Activated T-cell treated with anti-CD3 and anti-CD28 coated beads, Interleukin-2, amount 50 U/mL, for 48 hours (primary cell): ENCODE measurements at places on chromosomes 3 and 15.

DNA sequence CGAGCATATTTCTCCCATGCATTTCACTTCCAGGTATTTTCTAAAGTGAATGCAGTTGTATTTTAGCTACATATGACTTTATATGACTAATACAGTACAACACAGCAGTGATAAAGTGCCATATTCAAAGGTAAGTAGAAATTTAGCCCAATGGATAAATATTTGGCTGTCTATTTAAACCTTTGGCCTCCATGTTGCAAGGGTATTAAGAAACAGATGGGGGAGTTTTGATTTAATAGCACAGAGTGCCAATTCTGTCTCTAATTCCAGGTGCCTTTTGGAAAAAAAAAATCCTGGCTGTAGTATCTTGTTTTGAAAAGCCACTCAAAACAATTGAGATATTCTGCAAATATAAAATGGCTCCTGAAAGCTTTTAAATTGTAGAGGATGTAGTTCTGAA lies 44.9 kb upstream of the SGO1 start:
- no peak for DNase-seq

DNA sequence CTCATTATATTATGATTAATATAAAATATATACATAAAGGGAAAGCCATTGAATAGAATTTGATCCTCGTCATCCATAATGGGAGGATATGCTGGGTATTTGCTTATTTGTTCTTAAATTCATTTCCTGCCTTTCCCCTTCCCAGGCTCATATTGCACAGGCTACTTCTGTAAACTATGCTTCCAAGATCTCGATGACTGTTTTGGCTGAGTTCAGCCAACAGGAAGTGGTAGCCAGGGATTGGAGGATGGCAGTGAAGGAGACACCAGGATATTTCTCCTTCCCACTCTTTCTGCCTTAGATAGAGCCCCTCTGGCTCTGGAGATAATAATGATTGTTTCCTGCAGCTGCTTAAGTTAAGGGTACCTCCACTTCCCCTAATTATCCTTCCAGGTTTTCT lies 44.3 kb upstream of the DYNC1LI1 start:
- no peak for DNase-seq

DNA sequence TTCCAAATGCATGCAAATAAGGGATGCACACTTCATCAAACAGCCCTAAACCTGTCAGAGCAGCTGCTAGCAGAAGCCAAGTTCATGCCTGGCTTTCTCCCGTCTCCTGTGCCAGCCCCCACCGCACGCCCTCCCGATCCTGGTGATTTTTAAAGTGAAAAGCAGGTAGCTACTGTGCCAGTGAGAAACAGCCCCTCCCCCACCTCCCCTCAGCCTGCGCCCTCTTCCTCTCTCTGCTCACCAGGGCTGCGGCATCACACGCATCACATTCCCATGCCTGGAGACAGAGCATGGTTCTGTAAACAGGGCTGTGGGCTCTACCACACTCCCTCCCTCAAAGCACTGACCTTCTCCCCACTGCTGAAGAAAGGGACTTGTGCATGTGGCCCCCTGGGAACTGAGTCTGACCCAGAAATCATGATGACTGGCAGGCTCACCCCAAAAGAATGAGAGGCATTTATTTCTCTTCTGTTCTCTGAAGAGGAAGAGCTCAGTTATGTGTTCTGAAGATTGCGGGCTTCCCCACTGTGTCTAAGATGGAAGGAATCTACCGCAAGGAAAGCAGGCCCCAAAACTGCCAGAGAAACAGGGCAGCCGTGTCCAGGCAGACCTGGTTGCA lies 14.5 kb upstream of the SLC6A1 start:
- no peak for DNase-seq

- DNase-seq, result no peak
These were observed 69.4 kb downstream of the B3GALNT1 start for GRCh38 chr3:161035711-161036110.

DNA sequence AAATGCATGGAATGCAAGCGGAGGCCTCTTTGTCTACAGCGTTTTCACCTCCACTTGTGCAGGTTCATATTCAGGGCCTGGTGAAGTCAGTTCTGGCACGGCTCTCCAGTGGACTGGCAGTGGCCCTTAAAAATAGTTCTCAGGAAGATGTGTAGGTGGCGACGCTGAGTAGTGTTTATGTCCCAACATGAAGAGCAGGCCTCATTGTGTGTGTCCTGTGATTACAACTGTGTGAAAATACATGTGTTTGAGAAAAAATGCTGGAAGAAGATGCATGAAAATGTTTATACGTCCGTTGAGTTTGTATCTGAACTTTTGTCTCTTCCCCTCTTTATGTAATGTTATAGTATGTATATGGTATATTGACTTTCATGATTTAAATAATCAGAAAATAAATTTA lies 7.2 kb downstream of the LIPC start:
- no peak for DNase-seq

DNA sequence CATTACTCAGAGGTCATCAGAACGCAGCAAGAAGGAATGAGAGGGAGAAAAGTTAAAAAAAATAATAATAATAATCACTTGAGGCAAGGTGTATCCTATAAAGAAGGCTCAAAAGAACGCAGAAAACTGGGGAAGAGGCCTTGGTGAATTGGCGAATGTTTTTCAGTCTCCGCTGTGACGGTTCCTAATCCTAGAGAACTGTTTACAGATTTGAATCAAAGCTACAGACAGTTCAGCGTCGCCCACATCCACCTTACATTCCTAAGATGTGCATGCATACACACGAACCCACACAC lies 634 bp downstream of the ZMAT3 start:
- DNase-seq, result no peak

DNA sequence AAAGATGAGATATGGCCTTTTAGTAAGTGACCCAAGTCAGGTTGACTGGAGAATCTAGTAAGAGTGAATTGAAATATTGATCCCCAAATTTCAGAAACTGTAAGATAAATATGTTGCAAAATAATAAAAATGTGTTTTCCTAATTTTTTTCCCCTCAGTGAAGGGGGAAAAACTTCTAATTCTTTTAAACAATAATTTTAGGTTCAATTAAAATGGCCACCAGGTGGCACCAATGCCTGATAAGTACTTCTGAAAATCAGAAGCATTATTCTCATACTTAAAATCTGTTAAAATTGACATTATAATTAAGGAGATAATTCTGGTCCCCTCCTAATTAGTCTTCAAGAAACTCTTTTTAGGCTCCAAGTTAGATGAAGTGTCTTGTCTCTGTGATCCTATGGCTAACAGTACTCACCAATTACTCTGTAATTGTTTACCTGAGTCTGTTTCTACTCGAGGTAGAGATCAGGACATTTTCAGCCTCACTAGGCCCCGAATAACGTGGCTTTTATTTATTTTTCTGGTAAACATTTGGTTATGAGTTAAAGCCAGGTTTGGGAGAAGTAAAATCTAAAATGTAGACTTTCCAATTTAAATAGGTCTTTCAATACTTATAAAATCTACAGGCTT lies 52.6 kb downstream of the NMD3 start:
- no peak for DNase-seq

- peak; percentile 41 for DNase-seq
These were observed 12.6 kb downstream of the PLCL2 start for GRCh38 chr3:16897254-16897926.

DNA sequence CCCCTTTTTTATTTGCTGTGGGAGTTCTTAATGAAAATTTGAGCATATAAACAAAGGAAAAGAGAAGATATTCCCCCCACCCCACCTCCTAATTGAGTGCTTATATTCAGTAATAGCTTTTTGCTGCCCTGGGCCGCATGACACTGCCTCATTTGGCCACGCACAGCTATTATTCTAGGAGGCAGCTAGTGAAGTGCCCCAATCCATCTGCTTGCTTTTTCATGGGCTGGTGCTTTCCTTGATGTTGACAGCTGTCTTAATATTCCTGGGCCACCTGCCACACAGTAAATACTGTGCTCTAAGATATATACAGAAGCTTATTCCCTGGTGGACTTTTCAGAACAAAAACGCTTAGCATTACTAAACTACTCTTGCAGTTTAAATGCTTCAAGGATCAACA lies 3.8 kb upstream of the CRYBG3 start:
- DNase-seq, result no peak

- DNase-seq, result no peak
These were observed 258.8 kb downstream of the PLOD2 start for GRCh38 chr3:145902166-145902565.

DNA sequence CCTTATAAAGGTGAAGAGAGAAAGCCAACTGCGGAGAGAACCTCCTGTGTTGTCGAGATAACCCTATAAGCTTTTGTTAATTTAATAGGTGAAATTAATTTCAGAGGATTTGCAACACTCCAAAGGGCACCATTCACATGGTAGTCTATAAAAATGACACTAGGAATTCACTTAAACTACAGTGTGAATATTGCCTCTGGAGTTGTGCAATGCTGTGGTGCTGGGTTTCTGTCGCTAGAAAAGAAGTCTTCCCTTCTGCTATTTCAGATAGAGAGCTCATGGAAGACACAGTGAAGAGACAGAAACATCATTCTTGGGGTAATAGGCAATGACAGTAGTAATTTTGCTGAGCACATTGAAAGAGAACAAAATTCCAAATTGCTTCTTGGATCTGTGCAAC lies 28.8 kb upstream of the PROK2 start:
- DNase-seq, result no peak

- no peak for DNase-seq
These were observed 208.1 kb downstream of the MINAR1 start for GRCh38 chr15:79640206-79640605.

- no peak for DNase-seq
These were observed 22.1 kb downstream of the SATB1 start for GRCh38 chr3:18403061-18403460.

DNA sequence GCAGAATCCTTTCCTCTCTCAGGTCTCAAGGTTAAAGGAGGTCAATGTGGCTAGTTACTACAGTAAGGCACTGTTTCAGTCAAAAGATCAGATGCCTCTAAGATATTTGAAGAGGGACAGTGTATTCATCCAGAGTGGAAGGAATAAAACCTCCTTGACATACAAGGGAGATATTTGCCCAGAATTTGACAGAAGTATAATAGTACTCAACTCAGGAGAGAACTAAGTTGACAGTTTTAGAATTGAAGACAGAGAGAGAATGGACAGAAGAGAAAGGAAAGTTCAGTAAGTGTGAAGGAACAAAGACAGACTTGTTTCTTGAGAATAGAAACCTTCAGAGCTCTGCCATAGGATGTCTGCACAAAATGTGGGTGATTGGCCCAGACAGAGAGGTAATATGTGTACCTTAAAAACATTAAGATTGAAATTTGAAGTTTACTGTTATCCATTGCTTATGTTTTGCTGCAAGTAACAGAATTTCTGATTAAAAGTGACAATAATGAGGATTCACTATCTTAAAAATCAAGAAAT lies 507.1 kb downstream of the IGSF11 start:
- no peak for DNase-seq

DNA sequence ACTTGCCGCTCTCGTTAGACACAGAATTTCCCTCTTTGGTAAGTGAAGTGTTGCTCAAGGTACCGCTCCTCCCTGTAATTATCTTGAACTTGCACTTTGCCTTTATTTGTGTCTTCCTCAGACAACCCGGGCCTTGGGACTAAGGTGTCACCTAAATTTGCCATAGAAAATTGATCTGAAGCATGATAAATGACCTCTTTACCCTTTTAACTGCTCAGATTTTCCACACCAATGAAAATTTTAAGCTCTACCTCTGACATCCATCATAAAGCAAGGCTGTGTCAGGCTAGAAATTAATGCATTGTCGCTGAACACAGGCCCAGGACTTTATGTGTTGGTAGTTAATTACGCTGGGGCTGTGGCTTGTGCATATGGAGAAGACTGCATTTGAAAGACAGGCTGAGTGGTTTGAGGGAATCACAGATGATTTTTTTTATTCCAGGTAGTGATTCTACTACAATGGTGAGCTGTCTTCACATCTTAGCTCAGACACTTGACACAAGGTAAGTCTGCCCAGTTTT lies 199.6 kb upstream of the CHRM5 start:
- DNase-seq, result no peak

DNA sequence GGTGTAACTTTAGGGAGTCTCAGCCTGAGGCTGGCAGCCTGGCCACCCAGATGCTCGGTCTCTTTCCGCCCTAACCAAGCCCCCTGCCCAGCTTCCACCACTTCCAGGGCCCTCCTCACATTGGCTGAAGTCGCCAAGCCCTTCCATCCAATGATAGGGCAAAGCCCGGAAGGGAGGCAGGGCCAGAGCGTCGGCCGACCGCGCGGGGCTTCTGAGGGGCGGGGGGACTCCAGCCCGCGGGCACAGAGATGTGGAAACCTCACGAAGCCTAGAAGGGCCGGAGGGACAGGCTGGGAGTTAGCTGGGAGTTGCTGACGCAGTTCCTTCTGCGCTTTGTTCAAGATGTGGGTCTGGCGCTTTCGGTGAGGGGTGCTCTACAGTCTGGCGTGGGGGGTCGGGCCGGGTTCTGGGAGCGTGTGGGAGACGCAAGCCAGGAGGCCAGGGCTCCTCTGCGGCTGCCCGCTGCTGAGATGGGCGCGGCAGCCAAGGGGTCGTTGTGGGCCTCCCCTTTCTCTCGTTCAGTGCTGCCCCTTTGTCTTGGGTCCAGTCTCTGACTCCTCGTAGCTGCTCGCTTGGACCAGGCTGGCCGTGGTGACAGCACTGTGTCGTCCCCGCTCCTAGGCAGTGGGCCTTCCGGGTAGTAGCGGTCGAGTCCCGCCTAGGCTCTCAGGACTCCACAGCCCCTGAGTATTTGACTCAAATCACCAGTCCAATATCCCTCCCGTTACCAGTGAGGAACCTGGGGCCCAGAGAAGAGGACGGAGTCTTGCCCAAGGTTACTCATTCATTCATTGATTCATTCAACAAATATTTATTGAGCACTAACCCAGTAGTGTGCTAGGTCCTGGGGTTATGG lies at the start of gene ZNF660:
Gene ZNF660, plus strand, starts transcription at position 319 of the 856 bp plus-strand sequence. CDS start 9,230 bp downstream, outside the sequence.
- DNase-seq, result no peak

DNA sequence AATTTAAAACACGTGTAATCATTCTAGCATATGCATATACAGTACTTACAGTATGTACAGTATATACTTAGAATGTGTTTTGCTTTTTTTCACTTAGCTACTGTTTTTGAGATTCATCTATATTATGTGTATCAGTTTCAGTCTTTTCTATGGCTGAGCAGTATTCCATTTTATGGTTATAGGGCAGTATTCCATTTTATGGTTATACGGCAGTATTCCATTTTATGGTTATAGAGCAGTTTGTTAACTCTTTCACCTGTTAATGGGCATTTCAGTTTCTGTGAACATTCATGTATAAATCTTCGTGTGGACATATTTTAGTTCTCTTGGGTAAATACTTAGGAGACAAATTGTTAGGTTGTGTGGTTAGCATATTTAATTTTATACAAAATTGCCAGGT lies 40.9 kb downstream of the PDCD6IP start:
- DNase-seq, result no peak

GRCh38 chr15:52657338-52657737 lies 21.9 kb downstream of the ATOSA start:
- no peak for DNase-seq

GRCh38 chr3:41508063-41508696 lies 308.9 kb downstream of the CTNNB1 start:
- no peak for DNase-seq

- DNase-seq, result no peak
These were observed 186.9 kb upstream of the TLE3 start for GRCh38 chr15:70284438-70285214.

GRCh38 chr3:155382396-155383042 lies 89.0 kb upstream of the STRIT1 start:
- DNase-seq, result peak; percentile 36
